ENCODE measurements at places on chromosomes 7 and 10.

DNA sequence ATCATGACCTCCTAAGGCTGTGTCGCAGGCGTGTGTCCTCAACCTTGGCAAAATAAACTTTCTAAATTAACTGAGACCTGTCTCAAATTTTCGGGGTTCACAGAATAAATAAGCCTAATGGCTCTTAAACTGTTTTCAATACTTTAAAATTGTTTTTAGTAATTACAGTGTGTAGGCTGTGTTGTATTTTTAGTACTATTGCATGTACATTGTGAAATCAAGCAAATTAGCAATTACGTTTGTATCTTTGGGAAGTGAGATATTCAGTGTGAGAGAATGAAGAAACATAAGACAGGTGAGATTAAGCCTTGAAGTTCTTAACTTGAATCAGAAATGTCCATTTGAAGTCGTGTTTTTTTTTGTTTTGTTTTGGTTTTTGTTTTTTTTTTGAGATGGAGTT, 4.8 kb upstream of the AKR1B10 start:
- no peak for DNase-seq

GRCh38 chr10:115093286-115093775, at the start of gene ATRNL1:
Gene ATRNL1 (plus strand): TSS chr10:115093365. CDS start chr10:115093751, 386 bp downstream.
- no peak for DNase-seq

GRCh38 chr10:122147663-122148062, 123.4 kb upstream of the BTBD16 start:
- no peak for DNase-seq

DNA sequence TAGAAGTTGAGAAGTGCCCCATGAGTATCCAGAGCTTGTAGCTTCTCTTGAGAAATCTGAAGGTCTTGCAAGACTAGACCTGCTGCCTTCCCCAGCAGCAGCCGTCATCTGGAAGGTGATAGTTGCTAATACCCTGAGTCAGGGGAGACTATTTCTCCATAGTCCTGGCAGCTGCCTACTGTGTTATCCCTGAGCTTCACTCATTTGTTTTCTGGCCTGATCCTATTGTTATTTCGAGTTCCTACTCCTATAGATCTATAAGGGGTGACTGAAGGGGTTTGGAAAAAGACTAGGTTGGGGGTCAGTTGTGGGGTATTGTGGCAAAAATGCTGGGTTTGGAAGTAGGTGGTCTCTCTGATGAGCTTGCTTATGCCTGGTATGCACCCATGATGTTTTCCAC, 297.8 kb downstream of the CNTNAP2 start:
- no peak for DNase-seq

GRCh38 chr7:47813620-47814260, 134.5 kb downstream of the PKD1L1 start:
- no peak for DNase-seq

- no peak for DNase-seq
Observed at GRCh38 chr10:75496191-75496567, 64.8 kb downstream of the LRMDA start.

GRCh38 chr10:132166216-132166950, 20.4 kb upstream of the DPYSL4 start:
- no peak for DNase-seq

DNA sequence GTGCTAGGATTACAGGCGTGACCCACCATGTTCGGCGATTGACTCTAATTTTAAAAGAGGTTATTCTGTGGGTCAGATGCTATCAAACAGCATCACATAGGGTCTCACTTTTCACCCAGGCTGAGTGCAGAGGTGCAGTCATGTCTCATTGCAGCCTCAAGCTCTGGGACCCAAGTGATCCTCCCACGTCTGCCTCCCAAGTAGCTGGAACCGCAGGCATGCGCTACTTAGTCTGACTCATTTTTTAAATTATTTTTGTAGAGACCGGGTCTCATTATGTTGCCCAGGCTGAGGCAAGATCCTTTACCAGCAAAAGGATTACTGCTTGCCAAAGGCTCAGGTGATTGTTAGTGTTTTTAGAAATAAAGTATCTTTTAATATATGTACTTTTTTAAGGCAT, 42.9 kb upstream of the STOX1 start:
- DNase-seq, result no peak

- no peak for DNase-seq
Observed at GRCh38 chr10:600876-601659, 88.4 kb downstream of the DIP2C start.

DNA sequence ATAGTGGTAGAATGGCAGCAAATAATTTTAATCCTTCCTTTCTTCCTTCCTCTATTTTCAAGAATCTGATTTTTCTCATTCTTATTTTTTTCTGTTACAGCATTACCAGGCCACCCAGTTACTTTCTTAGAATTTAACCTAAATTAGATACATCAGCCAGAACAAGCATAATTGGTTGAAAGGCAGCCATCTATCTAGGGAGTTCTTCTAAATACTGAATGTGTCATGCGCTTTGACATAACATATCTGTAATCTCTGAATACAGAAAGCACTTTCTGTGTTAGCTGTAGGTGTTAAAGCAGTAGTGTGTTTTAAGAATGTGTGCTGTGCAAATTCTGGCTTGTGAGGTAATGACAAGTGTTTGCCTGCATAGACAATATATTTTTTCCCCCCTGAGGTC, 97.3 kb downstream of the BTRC start:
- DNase-seq, result no peak

GRCh38 chr7:151228024-151228866, 1.2 kb upstream of the ABCF2 start:
- DNase-seq, result no peak

DNA sequence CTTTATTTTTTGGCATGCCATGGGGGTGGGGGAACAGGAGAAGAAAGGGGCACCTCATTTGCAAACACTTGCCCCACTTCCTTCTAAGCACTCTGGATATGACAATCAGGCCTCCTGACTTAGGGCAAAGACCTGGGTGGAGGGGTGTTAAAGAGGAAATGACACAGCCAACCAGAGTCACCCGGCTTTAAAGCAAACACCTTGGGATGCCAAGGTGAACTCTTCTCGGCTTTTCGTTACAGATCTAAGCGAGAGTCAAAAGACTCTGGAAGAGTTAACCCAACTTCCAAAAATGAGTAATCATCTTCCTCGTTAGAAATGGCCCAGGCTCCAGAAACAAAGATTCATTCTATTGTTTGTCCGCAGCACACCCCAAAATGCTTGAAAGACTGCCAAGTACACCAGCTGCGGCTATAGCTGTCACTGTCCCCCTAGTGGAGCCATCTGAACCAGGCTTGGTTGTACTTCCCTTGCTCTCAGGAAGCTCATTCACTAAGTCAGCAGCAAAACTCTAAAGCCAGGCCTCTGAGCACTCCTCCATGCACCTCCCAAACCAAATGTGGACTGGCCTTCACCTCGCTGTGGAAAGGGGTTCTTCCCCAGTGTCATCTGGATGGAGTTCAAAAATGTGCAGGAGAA, 24.8 kb downstream of the FAM53B start:
- DNase-seq, result no peak

- no peak for DNase-seq
Observed at GRCh38 chr10:129323879-129324278, 143.2 kb upstream of the MGMT start.

DNA sequence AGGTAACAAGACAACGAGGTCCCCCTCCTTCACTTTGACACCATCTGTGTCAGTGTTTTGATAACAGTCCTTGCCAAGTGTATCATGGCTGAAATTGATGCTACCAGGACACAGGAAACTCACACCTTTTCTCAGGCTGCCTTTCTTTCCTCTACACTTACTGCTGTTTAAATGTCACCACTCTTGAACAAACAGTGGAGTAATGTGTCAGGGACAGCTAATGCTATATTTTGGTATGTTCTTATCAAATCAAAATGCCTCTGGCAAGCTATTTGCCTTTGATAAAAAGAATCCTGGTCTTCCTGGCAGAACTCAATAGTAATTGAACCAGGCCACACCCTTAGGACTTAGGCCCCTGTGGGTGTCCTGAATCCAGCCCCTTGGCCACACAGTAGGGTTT, 692.9 kb downstream of the LRMDA start:
- DNase-seq, result no peak

DNA sequence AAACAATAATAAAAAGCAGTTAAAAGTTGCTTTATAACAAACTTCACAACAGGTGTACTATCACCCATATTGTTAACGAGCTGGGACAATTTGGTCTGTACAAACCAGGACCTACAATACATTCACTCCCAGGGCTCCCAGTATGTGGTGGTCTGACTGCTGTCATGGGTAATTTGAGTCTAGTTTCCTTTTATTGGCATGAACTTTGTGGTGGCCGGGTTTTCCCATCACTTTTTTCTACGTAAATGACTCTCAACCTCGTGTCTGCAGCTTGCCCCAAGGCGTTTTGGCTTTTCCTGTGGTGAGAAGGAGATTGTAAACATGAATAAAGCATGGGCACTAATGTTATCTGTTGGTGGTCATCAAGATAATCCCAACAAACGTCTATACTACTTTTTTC, 118.7 kb upstream of the CDK6 start:
- no peak for DNase-seq

DNA sequence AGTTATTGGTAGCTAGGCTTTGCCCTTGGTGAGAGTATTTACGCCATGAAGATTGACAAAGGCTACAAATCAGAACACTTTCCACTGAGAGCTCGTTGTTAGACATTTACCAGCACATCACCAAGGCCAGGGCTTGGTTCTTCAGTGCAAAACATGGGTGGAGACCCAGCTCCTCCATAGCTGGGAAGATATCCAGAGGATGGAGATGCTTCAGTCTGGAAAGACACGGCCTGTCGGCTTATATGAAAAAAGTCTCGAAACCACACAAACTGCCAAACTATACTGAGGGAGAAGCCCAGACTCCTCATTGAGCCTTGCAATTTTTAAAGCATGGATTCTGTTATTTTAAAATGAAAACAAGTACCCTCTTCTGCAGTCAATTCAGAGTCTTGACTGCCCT, 83.4 kb upstream of the ANLN start:
- DNase-seq, result no peak

DNA sequence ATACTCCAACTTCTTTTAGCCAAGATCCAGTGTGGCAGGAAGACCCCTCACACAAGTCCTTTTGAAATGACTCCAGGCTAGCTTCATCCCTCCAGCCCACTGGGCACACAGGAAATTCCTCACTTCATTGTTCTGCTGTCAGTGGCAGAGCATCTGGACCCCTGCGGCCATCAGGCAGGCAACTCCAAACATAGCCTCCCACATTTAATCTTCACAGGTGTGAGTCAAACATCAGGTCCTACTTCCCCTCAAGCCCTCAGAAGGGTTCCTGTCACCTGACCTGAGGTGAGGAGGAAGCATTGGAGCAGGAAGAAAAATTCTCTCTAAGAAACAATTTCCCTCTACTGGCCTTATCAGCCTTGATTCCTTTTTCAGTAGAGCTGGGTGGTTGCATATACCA, 51.1 kb upstream of the C1GALT1 start:
- no peak for DNase-seq

DNA sequence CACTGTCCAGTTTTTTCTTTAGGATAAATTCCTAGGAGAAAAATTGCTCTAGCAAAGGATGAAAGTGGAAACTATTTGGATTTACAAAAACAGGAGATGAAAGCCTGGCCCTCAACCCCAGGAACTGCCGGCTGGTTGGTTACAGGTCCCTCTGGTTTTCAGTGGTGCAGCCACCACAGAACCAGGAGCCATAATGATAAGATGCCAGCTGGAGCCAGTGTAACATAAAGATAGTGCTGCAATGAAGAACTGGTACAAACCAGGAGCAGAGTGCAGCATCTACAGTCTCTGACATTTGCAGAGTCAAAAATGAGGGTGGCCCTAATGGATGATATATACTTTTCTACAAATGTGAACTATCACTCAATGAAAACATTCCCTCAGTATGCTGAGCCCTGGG, 20.4 kb upstream of the NUP42 start:
- no peak for DNase-seq

DNA sequence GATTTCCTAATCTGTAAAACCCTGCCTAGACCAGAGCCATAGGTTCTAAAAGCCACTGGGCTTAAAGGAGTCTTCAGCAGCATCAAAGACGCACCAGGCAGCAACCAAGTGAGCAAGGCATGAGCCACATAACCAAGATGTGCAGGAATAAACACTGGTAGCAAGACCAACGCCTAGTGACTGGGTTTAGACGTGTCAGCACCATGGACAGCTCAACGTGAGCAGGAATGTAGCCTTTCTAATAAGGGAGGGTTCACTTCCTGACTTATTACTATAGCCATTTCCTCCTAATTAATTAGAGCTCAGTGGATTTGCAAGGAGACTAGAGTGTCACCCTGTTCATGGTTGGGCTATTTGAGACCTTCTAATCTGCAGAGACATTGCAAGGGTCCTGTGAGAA, 223.7 kb downstream of the LHFPL3 start:
- no peak for DNase-seq

DNA sequence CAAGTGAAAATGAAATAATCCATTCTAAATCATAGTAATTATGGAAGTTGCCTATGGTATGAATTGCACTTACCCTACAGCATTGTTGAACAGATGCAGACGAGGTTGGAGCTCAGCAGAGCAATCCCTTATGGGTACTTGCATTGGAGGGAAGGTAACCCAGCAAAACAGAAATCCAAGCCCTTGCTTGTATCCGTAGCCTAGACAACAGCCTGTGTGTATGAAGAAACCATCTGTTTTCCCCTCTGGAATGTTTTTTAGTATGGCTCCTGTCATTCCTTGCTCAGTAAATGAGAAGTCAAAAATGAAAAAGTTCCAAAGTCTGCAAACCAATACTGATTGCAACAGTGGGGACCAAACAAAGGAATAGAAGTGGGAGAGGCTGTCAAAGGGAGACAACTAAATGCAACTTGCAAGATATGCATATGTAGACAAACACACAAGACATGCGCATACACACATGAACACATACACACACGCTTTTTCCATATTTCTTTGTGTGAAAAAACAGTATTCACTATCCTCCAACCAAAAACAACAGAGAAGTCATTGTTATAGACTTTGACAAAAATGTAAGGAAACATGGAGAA, 260.8 kb downstream of the DYNC1I1 start:
- no peak for DNase-seq

GRCh38 chr7:22612776-22613175, 112.8 kb upstream of the STEAP1B start:
- DNase-seq, result no peak

GRCh38 chr10:22317771-22318565, 1.8 kb downstream of the COMMD3 start:
- DNase-seq, result no peak

DNA sequence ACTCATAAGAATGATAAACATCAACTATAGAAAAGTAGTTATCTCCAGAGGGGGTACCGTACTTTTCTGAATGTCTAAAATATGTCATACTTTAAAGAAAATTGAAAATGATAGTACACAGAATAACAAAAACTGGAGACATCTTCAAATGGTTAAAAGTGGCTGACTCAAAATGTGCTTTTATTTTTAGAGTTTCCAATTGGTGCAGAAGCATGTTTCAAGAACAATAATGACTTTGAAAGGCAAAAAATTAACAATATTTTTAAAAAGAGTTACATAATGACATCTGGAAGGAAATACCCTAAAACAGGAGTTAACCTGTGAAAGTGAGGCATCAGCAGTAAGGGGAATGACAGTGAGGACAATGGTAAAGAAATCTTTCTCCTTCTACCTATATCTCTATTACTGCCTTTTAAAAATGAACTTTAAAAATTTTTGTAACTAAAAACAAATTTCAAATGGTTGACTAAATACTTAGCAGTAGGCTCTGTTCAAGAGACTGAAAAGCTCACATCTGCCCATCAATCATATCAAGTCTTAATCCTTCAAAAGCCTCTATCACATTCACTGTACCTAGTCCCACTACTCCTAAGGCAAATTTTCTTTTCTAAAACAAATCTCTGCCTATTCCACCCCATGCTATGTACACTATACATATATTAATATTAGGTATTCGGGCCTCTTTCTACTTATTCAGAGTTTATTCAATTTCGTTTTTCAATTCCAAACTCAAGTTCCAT, 3.0 kb downstream of the ASZ1 start:
- DNase-seq, result no peak
